Right lung (tissue), 10 donors: ENCODE measurements at places on chromosomes 11 and 22. TPM values are rescaled to one million over a fixed set of nuclear protein-coding genes. Genes with fewer than 3 reads are reported as not detected.

The RANGAP1 gene
- 40.7 TPM for polyA plus RNA-seq

The MS4A4E gene
- polyA plus RNA-seq = 1.8 TPM

The OR51B5 gene
- polyA plus RNA-seq = 0.53 TPM

The APOL1 gene
- polyA plus RNA-seq = 11.3 TPM

DNA sequence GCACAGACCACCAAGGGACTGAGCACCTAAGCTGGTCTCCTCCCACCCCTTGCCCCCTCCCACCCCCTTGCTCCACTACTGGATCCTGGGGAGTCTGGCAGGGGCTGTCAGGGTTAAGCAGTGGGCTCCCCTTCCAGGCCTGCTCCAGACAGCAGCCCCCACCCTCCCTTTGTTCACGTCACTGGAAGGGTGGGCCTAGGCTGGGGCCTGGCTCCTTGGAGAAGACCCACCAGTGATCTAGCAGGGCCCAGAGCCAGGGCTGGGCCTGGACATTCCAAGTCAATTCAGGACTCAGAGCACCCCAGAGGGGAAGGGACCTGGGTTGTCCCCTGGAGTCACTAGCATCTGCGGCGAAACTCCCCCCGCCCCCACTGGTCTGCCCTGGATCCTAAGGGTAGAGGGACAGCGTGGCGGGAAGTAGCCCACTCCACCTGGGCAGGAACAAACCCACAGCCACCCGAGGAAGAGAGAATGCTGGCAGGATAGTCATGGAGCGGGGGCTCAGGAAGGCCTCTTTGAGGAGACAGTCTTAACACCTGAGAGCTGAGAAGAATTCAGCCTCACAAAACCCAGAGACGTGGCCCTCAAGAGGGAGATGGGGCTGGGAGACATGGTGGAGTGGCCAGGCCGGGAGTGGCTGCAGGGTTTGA, 45.8 kb downstream of the IGLL1 start:
- peak; percentile 56 for DNase-seq

DNA sequence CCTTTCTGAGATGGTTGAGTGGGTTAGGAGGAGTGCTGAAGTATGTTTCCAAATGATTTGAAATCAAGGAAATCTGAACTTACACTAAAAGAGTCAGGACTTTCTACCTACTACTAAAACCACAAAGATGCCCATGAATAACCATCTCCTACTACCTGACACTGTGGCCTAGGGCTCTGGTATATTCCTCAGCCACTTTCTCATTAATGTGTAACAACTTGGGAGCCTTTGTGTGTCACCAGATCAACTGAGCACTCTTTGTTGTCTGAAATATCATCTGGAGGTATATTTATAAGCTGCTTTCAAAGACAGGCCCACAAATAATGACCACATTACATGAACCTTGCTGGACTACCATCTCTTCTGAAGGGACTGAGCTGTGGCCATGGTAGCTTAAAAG, 43.9 kb downstream of the RELT start:
- no peak for DNase-seq

DNA sequence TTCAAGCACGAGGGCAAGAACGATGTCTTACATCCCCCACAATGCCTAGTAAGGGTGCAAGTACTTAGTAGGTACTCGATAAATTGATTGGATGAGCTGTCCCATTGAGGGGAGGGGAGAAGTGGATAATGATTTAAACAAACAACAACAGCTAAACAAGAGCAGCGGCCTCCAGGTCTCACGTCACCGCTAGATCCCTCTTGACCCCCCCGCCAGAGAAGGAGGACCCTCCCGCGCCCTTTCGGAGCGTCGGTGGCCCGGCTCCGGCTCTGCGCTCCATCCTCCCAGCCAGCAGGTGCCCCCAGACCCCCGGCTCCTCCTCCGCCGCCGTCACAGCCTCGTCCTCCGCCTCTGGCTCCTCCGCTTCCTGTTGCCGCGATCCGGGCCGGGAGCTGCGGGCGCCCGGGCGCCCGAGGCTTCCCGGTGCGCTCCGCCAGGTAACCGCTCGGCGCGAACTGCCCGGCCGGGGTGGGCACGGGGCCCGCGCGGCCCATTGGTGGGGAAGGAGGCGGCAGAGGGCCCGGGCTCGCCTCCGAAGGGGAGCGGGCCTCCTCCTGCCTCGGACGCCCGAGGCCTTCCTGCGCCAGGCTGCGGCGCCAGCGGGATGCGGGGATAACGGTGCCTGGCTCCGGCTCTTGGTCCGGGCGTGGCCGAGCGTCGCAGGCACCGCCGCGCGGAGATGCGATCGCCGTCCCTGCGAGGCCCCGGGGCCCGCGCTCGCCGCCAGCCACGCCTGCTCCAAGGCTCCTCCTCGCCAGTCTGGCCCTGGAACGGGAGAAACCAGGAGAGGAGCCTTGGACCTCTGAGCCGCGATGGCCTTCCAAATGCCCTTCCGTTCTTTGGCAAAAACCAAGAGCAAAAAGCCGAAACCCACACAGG, at the start of gene TLCD5:
TLCD5 (plus strand) TSS at position 368 of the 879 bp plus-strand sequence. CDS start 2,143 bp downstream, outside the sequence.
- DNase-seq = peak; percentile 68

- no peak for DNase-seq
Observed at GRCh38 chr11:72001285-72001684, 2.6 kb downstream of the IL18BP start.

DNA sequence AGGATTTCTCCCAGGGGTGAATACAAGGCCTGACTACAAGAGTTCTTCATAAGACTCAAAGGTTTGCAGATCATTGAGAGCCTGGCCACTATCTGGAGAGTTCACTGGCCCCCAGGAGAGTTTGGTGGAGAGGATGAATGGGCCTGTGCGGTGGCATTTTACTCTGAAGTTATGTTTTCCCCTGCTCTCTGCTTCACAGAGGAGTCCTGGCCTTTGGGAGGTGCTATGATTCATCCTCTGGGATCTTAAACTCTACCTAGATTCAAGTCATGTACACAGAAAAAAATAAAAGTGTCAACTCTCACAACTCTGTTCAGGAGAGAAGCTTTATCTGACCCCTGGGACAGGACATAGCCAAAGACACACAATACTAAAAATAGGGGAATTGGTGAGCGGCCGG, 159.1 kb upstream of the CARD18 start:
- DNase-seq = no peak
